ENCODE measurements at places on chromosomes 4 and X.

DNA sequence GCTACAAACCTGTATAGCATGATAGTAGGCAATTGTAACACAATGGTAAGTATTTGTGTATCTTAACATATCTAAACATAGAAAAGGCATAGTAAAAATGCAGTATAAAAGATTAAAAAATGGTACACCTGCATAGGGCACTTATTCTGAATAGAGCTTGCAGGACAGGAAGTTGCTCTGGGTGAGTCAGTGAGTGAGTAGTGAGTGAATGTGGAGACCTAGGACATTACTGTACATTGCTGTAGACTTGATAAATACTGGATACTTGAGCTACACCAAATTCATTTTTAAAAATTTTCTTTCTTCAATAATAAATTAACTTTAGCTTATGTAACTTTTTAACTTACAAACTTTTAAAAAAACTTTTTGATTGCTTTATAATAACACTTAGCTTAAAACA lies 68.2 kb upstream of the MAML3 start:
- DNase-seq: no peak

GRCh38 chr4:158331863-158332262 lies 121.6 kb downstream of the TMEM144 start:
- DNase-seq: no peak

GRCh38 chr4:41656572-41657520 lies 91.7 kb downstream of the PHOX2B start:
- DNase-seq: no peak

DNA sequence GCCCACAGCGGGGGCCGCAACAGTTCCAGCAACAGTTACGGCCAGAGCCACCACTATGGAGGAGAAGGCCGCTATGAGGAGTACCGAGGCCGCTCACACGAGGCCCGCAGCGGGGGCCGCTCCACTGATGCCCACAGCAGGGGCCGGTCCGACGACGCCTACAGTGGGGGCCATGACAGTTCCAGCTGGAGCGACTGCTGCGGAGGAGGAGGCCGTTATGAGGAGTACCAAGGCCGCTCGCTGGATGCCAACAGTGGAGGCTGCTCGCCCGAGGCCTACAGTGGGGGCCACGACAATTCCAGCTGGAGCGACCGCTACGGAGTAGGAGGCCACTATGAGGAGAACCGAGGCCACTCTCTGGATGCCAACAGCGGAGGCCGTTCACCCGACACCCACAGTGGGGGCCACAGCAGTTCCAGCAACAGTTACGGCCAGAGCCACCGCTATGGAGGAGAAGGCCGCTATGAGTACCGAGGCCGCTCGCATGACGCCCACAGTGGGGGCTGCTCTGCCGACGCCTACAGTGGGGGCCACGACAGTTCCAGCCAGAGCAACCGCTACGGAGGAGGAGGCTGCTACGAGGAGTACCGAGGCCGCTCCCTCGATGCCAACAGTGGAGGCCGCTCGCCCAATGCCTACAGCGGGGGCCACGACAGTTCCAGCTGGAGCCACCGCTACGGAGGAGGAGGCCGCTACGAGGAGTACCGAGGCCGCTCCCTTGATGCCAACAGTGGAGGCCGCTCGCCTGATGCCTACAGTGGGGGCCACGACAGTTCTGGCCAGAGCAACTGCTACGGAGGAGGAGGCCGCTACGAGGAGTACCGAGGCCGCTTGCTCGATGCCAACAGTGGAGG lies 1.7 kb downstream of the RBMXL3 start:
- no peak for DNase-seq

GRCh38 chr4:66097218-66097617 lies 426.9 kb upstream of the EPHA5 start:
- no peak for DNase-seq

DNA sequence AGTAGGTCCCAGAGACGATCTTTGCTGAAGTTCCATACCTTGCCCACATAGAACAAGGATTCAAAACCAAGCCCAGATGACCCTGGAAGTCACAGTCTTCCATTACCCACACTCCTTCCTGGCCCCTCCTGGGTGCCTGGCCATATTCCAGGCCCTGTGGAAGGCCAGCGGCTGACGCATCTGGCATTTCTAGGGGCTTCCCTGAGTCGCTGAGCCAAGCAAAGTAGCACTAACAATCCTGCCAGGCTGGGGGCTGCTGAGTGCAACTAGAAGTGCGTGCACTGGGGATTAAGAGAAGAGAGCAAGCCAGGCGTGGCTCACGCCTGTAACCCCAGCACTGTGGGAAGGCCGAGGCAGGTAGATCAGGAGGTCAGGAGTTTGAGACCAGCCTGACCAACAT lies 175.2 kb upstream of the CPEB2 start:
- DNase-seq: no peak

GRCh38 chrX:129779747-129780146 lies at the start of gene SASH3:
TSS of gene SASH3 (plus strand) at chrX:129779949. CDS start at chrX:129780098, 149 bp downstream.
- no peak for DNase-seq

DNA sequence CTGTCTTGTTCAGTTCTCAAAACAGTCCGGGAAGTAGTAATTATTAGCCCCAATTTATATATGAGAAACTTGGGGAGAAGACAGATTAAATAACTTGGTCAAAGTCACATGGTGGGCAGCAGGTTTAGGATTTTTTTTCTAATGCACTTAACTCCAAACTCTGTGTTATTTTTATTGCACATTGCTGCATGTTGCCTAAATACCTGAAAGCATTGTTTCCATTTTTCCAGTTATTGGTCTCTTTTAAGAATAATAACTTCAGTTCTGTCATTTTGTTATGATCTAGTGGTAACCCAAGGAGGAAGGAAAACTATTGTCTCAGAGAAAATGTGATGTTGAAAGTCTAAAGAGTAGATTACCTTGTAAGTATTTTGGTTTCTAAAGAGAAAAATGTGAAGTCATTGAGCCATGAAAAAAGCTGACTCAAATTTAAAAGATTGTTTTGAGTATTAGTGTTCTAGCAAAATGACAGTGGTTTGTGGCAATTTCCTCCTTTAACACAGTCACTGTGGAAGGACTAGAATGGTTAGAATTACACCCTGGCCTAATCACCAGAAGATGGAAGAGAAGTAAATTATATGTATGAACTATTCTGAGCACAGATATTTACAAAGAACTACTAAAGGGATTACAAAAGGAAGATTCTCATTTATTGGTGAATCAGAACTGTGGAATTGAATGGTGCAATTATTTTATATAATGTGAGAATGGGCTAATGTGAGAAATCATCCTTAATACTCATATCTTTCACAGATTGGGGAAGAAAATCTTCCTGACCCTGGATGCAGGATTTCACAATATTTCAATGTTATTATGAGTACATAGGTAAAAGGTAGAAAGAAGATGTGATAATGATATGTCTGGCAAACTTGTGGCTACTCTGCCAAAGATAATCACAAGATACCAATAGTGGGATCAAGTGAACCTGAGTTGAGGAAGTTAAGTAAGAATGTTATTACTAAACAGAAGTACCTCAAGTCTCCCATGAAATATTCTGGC lies 21.7 kb upstream of the CXCL8 start:
- DNase-seq: no peak

GRCh38 chr4:108355186-108355901 lies 186.6 kb upstream of the LEF1 start:
- no peak for DNase-seq

DNA sequence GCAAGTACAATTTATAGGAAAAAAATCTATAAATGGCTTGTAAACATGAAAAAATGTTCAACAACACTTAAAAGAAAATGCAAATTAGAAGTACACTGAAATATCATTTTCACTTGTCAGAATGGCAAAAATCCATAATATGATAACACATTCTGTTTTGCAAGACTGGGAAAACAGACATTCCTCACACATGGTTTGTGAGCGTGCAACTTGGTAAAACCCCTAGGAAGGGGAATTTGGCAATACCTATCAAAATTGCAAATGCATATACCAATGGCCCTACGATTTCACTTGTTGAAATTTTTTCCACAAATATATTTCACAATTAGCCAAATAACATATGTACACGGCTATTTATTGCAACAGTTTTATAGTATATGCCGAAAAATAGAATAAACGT lies 31.4 kb downstream of the TBC1D9 start:
- no peak for DNase-seq

DNA sequence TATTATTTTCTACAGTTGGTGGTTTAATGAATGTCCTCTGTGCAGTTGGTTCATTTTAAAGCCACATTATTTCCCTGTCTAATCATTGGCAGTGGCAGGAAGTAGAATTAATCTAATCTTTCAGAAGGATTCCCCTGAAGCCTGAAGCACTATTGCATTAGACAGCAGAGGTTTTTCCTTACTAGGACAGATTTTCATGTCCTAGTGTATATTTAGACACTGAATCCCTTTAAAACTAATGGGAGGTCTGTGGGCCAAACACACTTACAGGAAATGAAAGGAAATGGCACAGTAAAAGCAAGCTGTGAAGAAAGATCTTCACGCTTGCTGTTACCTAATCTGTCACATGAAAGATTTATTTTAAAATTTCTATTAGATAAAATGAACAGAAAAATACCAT lies 165.2 kb downstream of the SLC39A8 start:
- DNase-seq: no peak

- DNase-seq: no peak
Measured at GRCh38 chrX:108426262-108426661, 12.0 kb downstream of the COL4A6 start.

DNA sequence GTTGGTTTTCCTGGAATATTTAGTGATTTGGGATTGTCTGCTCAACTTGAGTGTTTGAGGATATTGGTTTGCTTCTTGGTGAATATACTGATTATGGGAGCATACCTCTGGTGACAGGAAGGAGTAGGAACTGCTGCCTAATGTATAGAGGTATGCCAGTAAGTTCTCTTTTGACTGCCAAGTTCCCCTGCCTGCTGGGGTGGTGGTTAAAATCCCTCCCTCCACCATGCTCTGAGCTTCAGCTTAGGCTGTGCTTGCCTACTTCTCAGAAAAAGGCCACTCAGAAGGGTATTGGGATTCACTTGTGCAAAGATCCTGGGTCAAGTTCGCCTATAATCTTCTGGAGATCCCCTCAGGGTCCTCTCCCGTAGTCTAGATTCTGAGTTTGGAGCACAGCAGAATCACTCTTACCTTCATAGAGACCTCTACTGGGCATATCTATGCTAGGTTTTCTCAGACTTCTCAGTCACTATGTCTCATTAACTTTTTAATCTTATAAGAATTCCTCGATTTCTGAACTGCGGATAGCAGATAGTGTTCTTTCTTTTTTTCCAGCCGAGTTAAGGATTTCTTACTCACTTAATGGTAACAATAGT lies 44.7 kb upstream of the DCK start:
- no peak for DNase-seq

DNA sequence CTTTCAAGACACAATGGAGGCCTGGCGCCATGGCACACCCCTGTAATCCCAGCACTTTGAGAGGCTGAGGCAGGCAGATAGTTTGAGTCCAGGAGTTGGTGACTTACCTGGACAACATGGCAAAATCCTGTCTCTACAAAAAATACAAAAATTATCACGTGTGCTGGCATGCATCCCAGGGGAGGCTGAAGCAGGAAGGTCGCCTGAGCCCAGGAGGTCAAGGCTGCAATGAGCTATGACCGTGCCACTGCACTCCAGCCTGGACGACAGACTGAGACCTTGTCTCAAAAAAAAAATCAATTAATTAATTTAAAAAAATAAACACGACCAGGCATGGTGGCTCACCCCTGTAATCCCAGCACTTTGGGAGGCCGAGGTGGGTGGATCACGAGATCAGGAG lies 2.0 kb upstream of the CTPS2 start:
- DNase-seq: no peak

DNA sequence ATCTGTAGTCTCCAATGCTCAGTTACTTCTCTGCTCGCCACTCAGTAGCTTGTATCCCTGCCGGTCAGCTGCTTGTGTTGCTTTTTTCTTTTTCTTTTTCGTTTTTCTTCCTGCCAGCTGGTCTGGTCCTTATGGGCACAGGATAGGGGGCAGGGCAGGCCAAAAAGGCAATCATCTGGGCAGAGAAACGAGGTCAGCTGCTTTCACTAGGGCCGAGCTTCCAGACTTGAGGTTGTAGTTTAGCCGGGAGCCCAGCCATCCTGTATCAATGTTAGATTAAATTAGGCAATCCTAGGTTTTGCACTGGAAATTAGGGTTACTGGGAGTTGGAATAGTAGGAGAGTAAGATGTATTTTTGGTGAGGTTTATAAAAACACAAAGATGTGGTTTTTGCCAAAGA lies 3.4 kb downstream of the ARSF start:
- DNase-seq: no peak

DNA sequence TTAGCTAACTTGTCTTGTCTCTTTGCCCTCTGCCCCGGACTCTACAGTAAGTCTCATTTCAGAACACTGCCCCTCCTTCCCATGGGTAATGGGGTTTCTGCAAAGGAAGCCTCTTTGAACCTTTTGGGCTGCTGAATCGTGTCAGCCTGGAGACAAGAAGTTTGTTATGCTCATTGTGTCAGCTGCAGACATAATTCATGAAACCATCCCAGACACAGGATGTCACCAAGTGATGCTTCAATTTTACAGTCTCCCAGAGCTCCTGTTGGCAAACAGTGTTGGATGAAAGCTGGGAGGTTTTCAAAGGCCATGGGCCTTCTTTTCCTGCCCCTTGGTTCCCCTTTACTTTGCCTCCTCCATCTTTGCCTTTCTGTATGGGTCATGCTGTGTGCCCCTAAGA lies 223.1 kb upstream of the TAPT1 start:
- DNase-seq: no peak

- peak; percentile 33 for DNase-seq
Measured at GRCh38 chr4:122577808-122578781, 42.8 kb downstream of the IL21 start.

- DNase-seq: no peak
Measured at GRCh38 chrX:1794586-1794985, 179.7 kb downstream of the ASMT start.

DNA sequence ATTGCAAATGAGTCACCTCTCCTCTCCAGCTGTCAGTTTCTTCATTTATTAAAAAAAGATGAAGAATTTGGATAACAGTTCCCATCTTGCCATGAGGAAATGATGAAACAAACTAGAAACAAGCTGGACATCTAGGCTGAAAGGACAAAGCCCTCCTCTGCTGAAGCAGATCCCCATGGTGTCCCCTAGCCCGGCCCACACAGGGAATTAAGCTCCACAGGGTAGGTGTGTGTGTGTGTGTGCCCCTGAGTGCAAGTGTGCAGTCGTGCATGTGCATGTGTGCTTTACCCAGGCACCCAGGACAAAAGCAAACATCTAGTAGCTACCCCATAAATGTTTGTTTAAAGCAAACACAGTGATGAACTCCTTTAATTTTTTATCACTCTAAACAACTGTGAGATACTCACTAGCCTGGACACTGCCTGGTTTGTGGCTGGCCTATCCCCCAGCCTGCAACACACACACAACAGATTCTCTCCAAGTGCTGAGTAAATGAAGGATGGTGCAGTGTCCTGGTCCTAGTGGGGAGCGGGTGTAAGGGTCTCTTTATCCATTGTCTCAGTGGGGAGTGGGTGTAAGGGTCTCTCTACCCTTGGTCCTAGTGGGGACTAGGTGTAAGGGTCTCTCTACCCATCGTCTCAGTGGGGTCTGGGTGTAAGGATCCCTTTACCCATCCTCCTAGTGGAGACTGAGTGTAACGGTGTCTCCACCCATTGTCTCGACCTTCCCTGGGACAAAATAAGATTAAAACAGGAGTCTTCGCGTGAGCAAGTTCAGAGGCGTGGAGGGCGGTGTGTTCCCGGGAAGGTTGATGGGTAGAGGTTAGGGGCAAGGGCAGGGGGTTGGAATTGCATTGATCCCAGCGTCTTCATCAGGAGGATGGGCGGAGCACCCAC lies 688 bp upstream of the EVC start:
- DNase-seq: peak; percentile 26

All from NCI-H510A treated with DMSO at 0.1 percent for 48 hours (cell line).